T-helper 1 cell (primary cell): ENCODE measurements at places on chromosomes 7 and 10.

DNA sequence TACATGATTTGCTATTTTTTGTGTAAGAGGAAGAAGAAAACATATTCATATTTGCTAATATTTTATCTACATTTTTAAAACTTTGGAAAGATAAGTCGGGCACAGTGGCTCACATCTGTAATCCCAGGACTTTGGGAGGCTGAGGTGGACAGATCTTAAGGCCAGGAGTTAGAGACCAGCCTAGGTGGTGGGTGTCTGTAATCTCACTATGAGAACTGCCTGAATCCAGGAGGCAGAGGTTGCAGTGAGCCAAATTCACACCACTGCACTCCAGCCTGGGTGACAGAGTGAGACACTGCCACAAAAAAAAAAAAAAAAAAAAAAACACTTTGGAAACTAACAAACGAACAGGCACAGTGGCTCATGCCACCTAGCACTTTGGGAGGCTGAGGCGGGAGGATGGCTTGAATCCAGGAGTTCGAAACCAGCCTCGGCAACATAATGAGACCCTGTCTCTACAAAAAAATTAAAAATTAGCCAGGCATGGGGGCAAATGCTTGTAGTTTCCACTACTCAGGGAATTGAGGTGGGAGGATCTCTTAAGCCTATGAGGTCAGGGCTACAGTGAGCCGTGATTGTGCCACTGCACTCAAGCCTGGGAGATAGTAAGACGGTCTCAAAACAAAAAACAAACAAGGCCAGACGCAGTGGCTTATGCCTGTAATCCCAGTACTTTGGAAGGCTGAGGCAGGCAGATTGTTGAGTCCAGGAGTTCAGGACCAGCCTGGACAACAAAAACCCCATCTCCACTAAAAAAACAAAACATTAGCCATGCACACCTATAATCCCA lies 25.6 kb downstream of the HERC4 start:
- DNase-seq = no peak

DNA sequence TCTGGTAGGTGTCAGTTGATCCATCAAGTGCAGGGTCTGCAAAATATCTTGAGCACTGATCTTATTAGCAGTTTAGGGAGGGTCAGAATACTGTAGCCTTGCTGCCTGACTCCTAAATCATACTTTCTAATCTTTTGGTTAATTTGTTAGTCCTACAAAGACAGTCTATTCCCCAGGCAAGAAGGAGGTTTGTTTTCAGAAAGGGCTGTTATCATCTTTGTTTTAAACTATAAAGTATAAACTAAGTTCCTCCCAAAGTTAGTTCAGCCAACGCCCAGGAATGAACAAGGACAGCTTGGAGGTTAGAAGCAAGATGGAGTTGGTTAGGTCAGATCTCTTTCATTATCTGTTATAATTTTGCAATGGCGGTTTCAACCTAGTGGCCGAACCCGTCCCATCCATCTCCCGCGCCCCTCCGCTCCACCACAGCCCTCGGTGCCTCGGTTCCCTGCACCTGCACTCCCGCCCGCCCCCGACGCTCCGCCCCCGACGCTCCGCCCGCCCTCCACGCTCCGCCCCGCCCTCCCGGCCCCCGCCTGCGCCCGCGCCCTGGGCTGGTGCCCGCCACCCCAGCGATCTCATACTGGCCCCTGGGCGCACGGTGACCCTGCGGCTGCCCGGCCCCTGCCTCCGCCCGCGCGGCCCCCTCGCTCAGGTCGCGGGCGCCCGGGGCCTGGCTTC lies at the start of gene ADCK2:
Gene ADCK2, plus strand, starts transcription at position 564 of the 681 bp plus-strand sequence. CDS start 386 bp downstream, outside the sequence.
- DNase-seq = peak; percentile 41

DNA sequence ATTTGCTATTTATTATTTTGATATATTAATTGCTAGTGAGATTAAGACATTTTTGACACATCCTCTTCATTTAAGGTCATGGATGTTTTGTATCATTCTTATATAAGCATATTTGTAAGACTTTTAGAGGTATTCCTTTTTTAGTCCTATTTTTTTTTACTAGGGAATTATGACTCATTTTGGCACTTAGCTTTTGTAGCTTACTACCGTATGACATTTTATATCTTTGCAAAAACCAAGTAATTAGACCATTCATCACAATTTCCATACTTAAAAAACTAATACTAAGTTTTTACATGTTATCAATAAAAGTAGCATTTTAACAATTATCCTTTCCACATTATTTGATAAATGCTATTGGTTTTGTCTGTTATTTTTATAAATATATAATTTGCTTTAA lies 41.6 kb downstream of the BMPR1A start:
- no peak for DNase-seq

- no peak for DNase-seq
Observed at GRCh38 chr7:148116195-148116594, 474.4 kb upstream of the C7orf33 start.

GRCh38 chr7:105065104-105065503 lies 51.1 kb downstream of the KMT2E start:
- DNase-seq = no peak

GRCh38 chr7:38881947-38882684 lies 26.9 kb downstream of the VPS41 start:
- no peak for DNase-seq

DNA sequence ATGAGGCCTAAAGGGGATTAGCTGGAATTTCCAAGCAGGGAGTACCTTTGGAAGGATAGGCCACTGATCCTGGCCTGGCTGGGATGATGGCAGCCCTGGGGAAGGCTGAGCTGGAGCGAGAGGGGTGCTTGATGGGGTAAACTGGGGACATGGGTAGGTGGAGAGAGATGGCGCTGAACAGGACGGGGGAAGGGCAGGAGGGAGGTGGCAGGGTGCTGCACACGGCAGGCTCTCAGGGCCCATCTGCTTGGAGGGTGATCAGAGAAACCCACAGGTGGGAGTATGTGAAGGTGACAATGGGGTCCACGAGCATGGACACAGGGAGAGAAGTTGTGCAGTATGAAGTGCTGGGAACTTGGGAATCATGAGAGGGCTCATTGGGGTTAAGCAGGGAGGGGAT lies 10.3 kb downstream of the MAT1A start:
- DNase-seq = no peak

DNA sequence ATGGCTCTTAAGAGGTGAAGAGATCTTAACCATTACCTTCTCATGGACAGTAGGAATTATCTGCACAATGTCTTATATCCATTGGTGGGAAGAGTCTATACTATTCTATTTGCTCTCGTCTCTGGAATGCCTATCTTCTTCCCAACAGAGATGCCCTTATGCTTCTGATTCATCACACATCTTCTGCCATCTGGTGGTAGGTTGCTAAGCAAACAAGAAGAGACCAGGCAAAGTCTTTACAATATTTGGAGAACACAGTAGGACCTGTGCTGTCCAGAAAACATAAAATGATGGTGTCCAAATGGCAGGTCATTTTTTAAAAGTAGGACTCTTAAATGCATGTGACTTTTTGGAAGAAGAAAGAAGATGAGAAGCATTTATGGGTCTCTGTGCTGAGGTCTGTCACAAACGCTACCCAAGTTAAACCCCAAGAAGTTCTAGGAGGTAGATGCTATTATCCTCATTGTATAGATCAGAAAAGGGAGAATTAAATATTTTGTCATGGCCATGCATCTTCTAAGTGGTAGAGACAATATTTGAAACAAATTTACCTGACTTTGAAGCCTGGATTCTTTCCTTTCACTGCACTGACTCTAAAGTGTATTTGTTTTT lies 67.8 kb upstream of the NXPH1 start:
- DNase-seq = no peak

GRCh38 chr7:45574669-45575500 lies 717 bp downstream of the ADCY1 start:
- no peak for DNase-seq

DNA sequence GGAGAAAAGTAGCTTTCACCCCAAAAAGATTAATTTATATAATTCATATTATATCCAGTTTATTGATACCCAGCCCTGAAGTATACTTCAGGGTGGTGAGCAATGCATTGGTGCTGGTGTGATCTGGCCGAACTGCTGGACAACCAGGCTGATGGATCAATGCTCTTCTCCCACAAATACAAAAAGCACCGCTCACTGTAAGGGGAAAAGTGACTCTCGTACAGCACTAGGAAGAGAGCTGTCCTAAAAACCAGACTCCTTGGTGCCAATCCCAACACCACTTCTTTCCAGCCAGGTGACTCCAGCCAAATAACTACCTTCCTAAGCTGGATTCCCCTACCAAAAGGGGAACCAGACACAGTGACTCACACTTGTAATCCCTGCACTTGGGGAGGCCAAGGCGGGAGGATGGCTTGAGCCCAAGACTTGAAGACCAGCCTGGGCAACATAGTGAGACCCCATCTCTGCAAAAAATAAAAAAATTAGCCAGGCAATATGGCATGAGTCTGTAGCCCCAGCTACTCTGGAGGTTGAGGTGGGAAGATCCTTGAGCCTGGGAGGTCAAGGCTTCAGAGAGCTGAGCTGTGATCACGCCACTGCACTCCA lies 13.1 kb upstream of the TNPO3 start:
- no peak for DNase-seq

GRCh38 chr10:4372601-4373000 lies 453.4 kb upstream of the AKR1E2 start:
- no peak for DNase-seq

DNA sequence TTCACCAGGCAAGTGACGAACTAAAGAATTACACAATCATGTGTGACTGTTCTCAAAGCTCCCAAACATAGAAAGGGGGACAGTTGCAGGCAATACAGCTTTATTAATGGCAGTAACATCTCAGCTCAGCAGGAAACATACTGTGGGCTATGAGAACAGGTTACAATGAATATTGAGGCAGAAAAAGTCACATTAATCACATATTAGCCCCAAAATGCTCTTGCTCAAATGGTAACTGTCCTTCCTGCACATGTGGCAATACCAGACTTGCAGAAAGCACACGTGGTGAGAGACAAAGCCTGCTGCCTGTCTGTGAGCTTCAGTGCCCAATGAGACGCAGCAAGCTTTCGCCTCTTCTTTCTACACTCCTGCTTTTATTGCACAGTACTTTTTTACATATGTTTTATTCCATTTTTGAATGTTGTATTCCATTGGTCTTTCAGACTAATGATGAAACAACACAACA lies 104.9 kb upstream of the ACBD5 start:
- DNase-seq = no peak

DNA sequence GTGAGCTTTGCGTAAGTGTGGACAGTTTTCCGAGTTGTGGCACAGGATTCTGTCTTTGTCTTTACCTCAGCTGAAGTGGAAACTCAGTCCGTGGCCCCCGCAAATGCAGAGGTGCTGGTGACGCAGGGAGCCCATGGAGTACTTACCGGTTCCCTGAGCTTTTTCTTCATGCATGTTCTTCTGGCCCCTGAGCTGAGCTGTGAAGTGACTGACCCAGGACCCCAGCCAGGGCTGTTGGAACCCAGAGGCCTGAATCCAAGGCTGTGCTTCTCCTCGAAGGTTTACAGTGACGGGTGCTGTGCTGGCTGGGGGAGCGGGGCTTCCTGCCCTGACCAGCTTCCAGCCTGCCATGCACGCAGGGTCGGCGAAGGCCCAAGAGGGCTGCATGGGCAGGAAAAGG lies 223.5 kb downstream of the GLRX3 start:
- DNase-seq = no peak

GRCh38 chr7:69657985-69658384 lies 59.7 kb downstream of the AUTS2 start:
- no peak for DNase-seq

DNA sequence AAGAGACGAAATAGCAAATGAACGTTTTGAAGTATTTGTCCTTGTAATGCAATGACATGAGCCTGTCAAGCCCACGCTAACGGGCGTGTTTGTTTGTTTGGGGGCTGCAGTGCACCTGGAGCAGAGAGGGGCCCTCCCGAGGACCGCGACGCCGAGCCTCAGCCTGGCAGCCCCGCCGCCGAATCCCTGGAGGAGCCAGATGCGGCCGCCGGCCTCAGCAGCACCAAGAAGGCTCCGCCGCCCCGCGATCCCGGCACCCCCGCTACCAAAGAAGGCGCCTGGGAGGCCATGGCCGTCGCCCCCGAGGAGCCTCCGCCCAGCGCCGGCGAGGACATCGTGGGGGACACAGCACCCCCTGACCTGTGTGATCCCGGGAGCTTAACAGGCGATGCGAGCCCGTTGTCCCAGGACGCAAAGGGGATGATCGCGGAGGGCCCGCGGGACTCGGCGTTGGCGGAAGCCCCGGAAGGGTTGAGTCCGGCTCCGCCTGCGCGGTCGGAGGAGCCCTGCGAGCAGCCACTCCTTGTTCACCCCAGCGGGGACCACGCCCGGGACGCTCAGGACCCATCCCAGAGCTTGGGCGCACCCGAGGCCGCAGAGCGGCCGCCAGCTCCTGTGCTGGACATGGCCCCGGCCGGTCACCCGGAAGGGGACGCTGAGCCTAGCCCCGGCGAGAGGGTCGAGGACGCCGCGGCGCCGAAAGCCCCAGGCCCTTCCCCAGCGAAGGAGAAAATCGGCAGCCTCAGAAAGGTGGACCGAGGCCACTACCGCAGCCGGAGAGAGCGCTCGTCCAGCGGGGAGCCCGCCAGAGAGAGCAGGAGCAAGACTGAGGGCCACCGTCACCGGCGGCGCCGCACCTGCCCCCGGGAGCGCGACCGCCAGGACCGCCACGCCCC lies 118.5 kb downstream of the CYTH3 start:
- no peak for DNase-seq

- DNase-seq = peak; percentile 74
Observed at GRCh38 chr7:100965723-100966541, 3.4 kb upstream of the MUC12 start.
